OCI-LY7 (cell line): ENCODE measurements at places on chromosomes 2 and 18.

GRCh38 chr2:5689750-5690149, 2.4 kb upstream of the SOX11 start:
- DNase-seq: no peak

- no peak for DNase-seq
Measured at GRCh38 chr2:141570474-141571131, 560.2 kb downstream of the LRP1B start.

GRCh38 chr2:117960231-117960630, 53.6 kb downstream of the CCDC93 start:
- DNase-seq: no peak

DNA sequence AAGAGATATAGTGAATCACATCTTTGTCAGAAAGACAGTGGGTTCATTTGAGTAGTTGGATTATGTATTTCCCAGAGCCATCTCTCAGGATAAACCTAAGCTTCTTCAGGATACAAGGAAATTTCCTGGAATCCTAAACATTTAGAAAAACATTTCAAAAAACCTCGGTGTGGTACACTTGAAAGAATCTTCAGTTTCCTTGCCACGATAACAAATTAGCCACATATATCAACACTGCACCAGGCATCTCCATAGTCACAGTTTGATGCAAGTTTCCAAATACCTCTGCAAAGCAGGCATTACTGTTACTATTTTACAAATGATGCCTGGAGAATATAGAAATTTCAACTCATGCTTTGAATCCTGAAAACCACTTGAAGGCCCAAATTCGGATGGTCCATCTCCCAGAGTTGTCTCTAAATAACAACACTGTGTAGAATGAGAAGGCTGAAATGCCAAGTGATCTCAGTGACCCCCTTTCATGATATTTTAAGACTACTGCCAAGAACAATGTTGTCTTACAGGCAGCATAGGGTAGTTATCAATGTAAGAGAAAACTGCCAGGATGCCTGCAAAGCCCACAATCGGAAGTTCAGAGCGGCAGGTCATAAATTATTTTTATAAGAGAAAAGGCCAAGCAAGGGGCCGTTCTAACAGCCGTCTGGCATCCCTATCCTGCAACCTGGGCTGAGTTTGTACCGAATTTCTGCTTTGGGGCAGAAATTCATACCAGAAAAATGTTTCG, 307.9 kb downstream of the TXNL1 start:
- no peak for DNase-seq

GRCh38 chr2:235523021-235523420, 29.2 kb downstream of the AGAP1 start:
- no peak for DNase-seq

DNA sequence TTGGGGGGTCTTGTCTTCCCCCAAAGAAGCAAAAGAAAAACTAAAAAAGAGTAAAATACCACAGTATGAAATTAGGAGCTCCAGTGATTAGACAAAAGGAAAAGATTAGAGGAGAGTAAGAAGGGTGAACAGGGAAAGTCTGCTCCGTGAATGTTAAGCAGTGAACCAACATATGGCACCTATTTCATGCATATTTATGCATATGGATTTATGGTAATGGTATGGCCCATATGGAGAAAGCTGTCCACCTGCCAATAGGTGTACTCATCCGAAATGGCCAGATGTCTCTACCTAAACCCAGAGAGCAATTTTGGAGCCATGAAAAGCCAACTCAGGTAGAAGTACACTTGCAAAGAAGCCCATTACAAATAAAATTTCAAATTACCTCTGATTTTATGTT, 404.0 kb upstream of the RAB6C start:
- no peak for DNase-seq
